Heart right ventricle (tissue), 16 donors: ENCODE measurements at places on chromosomes 4 and X.

DNA sequence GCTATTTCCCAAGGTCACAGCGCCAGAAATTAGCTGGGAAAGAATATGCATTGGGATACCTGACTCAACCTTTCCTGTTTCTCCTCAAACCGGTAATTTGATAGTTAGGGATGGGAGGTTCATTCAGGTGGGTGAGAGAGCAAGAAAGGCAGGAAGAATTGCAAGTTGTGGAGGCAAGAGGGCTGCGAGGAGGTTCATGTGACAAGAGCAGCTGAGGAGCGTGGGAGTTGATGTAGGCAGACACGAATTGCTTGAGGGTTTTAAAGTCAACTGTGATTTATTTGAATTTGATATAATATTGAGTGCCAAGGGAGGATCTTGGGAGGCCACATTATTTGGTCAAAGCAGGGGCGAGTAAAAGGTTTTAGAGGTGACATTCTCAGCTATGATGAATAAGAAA lies 329.0 kb downstream of the STIM2 start:
- DNase-seq, result no peak

GRCh38 chr4:165765053-165765452 lies 108.0 kb upstream of the TLL1 start:
- DNase-seq, result no peak

DNA sequence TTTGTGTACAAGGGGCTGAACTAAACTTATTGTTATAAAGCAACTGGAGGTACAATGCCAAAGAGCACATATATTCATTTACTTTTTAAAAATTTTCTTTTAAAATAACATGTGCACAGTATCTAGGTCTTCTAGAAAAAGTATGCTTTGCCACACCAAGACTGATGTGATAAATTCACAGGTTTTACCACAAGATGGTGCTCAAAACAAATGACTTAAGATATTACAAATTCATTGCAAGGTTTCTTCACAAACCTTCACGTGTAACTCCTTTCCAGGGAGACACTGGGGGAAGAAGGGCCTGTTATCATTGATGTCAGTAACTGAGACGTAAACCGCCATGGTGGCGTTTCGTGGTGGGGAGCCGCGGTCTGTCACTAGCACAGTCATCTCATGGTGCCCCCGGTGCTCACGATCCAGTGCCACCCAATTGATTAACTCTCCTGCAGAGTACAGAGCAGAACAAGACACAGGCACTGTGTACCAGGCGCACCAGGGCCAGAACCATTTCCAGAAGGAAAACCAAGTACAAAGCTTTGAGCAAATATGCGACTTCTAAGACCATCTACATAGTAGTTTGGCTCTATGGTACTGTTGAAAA lies 162.2 kb downstream of the DCHS2 start:
- no peak for DNase-seq

DNA sequence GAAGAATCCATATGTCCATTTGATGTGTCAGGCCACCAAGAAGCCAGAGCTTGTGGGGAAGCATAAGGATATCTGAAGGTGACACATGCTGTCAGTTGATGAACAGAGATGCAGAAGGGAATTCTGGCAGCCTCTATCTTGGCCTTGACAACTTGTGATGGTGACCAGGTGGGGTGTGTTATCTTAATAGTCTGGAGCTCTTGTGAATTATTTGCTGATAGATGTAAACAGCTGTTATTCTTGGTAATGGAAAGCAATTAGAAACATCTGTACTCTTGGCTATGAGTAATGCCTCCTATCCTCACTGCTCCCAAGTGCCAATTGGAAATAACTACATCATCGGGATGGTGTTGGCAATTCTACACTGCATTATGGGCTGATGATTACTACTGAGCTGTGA lies 51.9 kb downstream of the NAA11 start:
- peak; percentile 12 for DNase-seq

- DNase-seq, result no peak
Observed at GRCh38 chr4:144267084-144267483, 126.6 kb upstream of the GYPA start.

DNA sequence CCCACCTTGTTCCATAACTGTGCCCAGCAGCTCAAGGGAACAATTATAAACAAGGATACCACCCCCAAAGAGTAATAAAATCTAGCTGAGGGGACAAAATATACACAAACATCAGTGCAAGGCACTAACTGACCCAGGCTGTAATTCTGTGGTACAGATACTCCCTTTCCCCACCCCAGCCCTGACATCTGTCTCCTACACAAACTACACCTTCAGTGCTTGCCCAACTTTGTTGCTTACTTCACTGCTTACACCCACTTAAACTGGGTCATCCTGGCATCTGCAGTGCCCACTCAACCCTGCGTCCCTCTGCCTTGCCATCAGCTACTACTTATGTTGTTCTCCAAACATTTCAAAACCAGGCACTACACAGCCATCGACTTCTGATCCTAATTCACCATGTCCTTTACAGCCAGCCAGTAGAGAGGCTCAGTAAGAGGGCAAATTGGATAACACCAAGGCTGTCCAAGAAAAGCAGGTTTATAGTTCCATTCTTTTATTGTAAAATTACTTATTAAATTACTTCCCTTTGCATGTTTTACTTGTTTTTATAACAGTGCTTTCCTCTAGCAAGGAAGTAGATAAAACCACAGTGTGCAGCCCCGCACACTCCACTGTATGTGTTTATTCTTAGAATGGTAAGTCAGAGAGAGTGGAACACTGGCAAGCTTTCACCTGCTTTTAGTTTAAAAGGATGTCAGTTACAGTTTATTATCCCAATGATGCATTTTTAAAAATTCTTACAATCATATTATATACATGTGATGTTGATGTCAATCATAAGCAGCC lies 149.6 kb downstream of the INPP4B start:
- no peak for DNase-seq

- no peak for DNase-seq
Observed at GRCh38 chr4:4541040-4541631, 712 bp downstream of the STX18 start.

- no peak for DNase-seq
Observed at GRCh38 chr4:36747277-36748129, 466.1 kb downstream of the DTHD1 start.

DNA sequence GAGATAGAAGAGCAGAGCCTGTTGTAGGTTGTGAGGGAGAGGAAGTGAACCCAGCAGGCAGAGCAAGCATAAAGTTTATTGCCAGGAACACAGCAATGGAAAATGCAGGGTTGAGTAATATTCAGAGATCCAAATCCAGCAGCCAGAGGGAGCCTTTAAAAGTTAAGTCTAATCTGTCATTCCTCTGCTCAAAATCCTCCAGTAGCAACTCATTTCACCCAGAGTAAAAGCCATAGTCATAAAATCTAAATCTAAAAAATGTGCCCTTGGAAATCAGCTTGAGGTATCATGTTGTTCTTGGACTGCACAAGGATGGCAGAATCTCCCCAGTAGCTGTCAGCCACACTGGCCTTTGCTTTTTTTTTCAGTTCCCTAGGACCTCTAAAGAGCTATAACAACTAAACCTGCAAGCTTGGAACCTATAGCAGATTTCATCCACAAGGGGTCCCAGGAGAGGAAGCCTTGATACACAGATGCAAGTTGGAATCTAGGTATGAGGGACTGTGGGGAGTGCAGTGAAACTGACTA lies 62.9 kb upstream of the FRAS1 start:
- no peak for DNase-seq

DNA sequence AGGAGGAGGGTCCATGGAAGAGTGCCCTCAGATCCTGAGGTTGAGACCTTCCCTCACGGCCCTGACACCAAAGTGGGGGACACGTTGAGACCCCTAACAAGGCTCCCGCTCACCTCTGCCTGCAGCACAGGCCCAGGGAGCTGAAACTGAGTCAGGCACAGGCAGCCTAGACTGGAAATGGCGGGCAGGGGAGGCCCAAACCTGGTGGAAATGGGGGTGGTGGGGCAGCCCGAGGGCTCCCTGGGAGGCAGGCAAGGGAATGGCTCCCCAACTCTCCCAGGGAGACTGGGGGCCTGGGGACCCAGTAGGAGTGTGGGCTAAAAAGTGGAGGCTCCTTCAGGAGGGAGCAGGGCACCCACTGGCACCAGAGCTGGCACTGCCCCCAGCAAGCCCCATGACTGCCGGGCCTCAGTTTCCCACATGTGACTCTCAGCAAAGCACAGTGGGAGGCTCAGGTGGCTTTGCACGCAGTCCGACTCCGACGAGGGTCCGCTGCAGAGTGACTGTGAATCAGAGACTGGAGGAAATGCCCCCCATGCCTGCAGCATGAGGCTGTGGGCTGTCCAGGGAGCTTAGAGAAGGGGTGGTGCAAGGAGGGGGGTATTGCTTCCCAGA lies 5.9 kb downstream of the NKX1-1 start:
- DNase-seq, result no peak
